HuH-7.5 (cell line): ENCODE measurements at places on chromosomes 4 and X.

DNA sequence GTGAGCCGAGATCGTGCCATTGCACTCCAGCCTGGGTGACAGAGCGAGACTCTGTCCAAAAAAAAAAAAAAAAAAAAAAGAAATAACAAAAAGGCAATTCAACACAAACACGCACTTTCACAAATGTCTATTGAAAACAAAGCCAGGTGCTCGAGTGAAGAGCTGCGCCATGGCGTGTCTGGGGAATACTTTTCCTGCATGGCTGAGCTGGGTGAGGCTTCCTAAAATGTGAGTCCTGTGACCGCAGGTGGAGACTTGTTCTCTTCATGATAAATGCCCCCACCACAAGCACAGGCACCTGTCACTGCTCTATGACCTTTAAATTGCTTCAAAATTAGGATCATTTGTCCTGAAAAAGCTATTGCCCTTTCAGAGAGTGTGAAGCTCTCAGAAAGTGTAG is 4.0 kb upstream of the ABLIM2 start:
- no peak for DNase-seq

- no peak for DNase-seq
These were observed 80.0 kb downstream of the ARHGAP10 start for GRCh38 chr4:147811878-147812277.

- no peak for DNase-seq
These were observed 9.4 kb downstream of the POLA1 start for GRCh38 chrX:24703185-24703494.

DNA sequence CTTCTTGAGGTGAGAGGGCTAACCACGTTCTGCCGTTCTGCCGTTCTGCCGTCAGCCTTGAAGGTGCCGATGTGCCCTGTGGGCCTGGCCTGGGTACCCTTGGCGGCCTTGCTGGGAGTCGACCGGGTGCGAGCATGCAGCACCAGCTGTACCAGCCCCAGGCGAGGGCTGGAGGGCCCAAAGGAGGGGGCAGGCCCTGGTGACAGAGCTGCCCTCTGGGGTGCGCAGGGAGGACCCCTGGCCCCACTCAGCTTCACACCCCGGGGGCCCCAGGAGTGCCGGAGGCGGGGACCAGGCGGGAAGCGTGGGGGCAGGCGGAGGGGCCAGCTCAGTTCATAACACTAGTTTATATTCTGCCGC is 22.1 kb downstream of the UVSSA start:
- no peak for DNase-seq

DNA sequence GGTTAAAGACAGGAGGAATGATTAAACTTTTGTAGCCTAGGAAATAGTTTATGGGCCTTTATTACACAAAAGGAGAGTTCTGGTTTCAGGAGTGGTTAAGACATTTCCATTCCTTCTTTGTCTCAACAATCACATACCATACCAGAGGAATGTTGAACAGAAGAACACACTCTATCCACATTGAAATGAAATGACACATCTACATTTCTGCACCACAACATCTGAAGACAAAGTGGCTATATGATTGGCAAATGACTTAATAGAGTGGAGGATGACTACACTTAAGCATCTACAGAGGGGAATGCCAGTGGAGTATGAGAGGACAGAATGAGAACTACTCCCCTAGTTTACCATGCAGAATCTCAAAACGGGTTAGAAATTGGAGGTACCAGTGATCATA is 8.0 kb downstream of the CYP2U1 start:
- DNase-seq: no peak

GRCh38 chr4:3816256-3816825 is 50.2 kb downstream of the ADRA2C start:
- DNase-seq: no peak
